8988T (cell line): ENCODE measurements at places on chromosomes 11 and 22.

DNA sequence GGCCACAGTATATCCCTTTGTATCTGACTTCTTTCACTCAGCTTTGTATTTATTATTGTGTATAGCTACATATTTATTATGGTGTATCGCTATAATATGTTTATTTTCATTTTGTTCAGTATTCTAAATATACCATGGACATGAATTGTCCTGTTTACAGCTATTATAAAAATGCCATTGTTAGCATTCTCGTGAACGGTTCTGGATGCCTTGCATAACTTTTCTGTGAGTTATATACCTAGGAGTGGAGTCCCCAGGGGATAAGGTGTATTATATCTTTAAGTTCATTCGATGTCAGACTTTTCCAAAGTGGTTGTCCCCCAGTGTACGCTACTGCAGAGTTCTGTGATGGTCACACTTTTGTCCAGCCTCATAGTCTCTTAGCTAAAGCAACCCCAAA, 301.7 kb downstream of the TMEM135 start:
- DNase-seq, result no peak

DNA sequence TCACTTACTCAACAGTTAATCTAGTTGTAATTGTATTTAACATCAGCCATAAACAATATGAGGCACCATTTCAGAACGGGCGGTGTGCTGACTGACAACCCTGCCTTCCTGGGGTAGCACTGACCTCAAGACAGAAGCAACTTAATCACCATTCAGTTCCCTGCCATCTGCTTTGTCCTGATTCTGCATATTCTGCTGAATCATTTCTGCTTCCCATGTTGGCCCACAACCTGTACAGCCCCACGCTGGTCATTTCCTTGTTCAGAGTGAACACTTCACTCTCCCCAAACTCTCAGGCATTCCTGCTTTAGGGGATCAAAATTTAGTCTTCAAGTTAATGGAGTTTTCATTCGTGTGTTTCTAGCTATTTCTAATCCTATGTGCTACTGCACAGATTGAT, 132.3 kb upstream of the ZBED5 start:
- no peak for DNase-seq

- no peak for DNase-seq
Observed at GRCh38 chr11:19976281-19976941, 183.9 kb downstream of the DBX1 start.

GRCh38 chr22:20663941-20664593, 109.8 kb upstream of the SERPIND1 start:
- no peak for DNase-seq

- DNase-seq, result no peak
Observed at GRCh38 chr11:35605706-35606105, 12.6 kb upstream of the FJX1 start.

DNA sequence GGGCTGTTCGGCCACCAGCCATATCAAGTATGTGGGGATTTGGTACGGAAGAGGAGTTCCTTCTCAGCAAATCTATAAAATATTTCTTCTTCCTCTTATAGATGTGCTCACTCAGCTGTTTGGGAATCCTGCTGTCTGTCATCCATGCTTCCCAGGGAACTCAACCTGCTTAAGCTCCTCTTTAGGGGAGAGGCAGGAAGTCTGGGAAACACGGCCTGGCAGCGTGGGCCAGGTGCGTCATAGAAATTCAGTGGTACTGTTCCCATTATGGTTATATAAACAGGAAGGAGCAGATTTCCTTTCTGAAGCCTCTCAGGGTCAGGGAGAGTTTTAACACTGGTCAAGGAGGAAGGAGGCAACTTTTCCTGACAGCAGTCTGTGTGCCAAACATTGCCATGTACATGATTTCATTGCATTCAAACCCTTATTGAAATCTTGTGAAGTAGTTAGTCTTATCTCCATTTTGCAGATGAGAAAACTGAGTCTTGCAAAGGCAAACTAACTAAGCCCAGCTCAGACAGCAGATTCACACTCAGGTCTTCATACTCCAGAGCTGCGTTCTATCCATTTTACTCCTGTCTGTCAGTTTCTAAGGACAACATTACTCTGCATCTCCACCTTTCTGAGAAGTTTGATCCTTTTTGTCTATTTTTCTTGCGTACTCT, 35.4 kb upstream of the AMOTL1 start:
- DNase-seq, result no peak

DNA sequence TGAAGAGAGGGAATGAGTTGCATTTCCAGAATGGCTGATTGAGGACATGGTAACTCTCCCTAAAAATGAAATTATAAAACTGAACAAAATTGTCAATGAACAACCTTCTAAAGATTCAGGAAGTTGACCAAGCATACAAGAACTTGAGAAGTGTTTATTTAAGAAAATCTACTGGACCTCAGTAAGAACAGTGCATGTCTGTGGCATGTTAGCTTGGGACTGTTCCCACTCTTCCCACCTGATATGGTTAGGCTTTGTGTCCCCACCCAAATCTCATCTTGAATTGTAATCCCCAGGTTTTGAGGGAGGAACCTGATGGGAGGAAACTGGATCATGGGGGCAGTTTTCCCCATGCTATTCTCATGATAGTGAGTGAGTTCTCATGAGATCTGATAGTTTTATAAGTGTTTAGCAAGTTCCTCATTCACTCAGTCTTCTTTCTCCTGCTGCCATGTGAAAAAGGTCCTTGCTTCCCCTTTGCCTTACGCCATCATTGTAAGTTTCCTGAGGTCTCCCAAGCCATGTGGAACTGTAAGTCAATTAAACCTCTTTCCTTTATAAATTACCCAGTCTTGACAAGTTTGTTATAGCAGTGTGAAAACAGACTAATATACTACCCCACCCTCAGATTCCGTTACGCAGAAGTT, 15.4 kb downstream of the MS4A13 start:
- no peak for DNase-seq

DNA sequence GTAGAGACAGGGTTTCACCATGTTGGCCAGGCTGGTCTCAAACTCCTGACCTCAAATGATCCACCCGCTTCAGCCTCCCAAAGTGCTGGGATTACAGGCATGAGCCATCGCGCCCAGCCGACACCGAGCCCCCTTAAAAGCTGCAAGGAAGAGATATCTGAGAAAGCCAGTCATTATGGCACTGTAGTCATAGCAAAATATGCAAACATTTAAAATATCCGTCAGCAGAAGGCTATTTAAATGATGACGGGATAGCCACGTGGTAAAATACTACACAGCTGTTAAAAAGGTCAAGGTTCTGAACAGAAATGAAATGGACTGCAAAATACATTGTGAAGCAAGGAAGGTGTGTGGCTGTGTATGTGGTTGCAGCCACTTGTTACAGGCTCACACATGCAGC, 6.4 kb upstream of the CCDC88B start:
- DNase-seq, result no peak

- no peak for DNase-seq
Observed at GRCh38 chr11:70601861-70602538, 203.7 kb downstream of the CTTN start.

DNA sequence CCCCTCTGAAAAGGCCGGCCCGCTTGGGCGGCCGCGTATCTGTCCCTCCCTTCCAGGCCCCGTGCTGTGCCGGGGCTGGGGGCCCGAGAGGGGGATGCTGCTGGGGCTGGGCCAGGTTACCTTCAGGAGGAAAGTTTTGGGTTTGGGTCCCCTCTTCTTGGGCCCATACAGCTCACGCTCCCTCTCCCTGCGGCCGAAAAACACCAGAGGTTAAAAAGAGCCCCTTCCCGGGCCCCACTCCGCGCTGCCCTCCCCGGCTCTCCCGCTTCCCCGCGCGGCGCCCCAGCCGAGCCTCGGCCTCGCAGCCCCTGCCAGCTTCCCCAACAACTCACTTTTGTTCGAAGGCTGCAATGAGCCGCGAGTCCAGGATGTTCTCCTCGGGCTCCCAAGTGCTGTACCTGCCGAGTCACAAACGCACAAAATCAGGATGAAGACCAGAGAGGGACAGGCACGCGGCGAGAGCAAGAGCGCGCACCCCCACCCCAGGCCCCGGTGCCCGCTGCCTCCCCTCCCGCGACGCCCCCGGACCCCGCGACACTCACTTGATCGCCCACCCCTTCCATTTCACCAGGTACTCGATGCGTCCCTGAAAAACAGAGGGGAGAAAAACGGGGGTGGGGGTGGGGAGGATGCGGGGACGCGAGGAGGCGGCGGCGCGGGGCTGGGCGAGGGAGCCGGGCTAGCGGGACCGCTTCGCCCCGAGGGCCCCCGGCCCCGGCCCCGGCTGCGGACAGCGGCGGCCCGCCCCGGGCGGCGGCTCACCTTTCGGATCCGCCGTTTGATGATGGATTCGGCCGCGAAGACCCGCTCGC, 450 bp downstream of the CBX6 start:
- DNase-seq, result no peak

DNA sequence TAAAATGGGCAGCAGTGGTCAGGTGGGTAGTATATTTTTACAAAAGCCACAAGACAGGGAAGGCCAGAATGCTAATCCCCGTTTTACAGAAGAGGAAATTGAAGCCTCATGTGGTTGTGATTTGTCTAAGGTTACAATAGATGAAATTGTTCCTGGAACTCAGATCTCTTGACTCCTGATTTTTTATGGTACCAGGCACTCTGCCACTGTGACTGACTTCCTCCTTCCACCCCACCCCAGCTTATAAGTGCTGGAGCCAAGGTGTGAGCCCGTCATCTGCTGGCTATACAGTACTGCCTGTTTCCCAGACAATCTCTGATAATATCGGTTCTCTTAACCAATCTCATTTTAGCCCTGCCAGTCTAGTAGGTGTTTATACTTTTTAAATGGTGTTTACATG, 1.9 kb downstream of the SLC5A1 start:
- DNase-seq, result no peak
